ENCODE measurements at places on chromosomes 1 and 21.

DNA sequence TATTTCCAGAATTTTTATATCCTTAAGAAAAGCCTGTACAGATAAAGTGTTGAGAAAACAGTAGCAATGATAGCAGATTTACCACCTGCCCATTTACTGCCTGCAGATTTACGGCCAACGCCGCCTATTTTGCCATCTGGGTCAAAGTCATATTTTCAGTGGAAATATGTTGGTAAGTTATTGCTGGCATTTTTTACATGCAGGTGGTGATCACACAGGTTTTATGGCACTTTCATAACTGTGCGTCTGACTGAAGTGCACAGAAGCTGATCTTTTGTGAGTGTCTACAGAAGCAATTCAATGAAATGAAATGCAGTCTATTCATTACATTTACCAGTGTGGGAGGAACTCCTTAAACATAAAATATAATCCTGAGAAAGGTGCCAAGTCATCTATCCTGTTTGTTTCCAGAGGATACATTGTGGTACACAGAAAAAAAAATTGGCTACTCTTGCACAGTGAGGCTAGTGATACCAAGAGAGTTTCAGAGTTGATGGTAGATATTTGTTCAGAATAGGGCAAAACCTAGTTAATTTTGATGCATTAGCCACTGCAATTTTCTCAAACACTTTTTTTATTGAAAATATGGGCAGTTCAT is 458.5 kb downstream of the NEGR1 start:
- DNase-seq = no peak

DNA sequence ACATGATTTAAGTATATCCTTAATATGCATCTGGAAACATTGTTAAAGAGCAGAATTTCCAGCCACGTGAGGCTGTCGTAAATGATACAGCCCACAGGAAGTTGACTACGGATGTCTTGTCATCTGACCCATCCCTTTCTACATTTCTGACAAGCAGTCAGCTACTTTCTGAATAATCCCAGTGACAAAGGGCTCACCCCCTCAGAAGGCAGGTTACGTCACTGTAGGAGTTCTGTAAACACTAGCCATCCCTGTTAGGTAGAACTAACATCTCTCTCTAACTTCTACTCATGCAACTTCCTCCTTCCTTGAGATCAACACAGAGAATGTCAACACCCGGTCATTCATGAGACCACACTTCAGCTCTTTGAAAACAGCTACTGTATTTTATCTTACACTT is 259.2 kb downstream of the GREM2 start:
- no peak for DNase-seq

DNA sequence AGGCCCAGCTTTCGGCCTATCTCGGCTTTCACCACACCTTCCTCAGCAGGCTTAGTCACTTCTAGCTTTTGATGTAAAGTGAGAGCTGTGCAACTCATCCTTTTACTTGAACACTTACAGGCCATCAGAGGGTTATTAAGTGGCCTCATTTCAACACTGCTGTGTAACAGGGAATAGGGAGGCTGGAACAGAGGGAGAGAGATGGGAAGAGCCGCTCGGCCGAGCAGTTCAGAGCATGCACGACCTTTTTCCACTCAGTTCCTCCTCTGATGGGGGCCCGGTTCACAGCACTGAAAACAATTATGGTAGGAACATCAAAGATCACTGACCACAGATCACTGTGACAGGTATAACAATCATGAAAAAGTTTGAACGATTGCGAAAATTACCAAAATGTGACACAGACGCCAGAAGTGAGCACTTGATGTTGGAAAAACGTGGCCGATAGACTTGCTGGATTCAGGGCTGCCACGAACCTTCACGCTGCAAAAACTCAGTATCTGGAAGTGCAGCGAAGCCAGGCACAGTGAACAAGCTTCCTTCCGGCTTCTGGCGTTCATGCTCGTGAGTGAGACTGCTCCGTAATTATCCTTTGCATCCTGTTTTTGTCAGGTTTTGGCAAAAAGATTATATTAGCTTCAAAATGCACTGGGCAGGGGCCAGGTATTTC is 28.6 kb downstream of the AGPAT3 start:
- no peak for DNase-seq

GRCh38 chr1:175512637-175513412 is 230.6 kb downstream of the TNR start:
- no peak for DNase-seq

DNA sequence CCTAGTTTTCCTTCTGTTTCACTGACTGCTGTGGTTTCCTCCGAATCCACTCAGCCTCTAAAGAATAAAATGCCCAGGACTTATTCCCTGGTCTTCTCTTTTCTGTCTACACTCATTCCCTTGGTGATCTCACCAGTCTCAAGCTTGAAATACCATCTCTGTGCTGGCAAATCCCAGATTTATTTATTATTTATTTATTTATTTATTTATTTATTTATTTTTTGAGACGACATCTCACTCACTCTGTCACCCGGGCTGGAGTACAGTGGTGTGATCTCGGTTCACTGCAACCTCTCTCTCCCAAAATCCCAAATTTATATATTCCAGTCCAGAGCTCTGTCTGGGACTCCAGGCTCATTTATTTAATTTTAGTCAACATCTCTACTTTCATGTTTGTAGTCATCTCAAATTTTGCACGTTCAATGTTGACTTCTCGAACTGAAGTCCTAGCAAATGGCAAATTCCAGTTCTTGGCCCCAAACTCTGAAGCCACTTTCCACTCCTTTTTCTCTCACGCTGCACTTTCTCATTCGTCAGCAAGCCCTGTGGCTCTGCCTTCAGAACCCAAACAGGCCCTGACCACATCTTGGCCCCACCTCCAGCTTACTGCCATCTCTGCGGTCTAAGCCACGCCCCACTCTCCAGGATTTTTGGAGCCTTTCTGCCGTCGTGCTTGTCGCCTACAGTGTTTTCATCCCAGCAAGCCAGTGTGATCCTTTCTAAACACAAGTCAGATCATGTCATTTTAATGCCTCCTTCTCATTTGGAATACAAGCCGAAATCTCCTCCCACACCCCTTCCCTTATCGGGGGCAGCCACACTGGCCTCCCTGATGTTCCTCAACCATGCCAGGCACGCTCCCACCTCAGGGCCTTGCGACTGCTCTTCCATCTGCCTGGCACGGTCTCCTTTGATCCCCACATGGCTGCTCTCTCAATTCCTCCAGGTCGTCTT is 14.2 kb upstream of the TENT5B start:
- DNase-seq = peak; percentile 80

DNA sequence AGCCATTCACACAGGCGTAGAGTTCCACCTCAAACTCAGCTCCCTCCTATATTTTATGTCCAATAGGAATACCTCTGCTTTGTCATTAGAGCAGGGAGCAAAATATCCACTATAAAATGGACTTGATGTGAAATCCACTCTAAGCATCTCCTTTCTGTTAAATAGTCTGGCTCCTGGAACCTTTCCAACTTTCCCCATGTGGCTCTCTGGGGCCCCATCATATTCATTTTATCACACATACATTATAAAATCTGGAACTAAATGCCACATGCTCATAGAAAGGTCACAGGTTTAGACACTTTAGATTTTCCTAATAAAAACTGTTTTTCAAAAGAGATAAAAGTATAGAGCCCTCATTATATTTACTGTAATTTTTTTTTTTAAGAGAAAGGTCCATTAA is 82.1 kb downstream of the PTPN14 start:
- no peak for DNase-seq

GRCh38 chr1:56153276-56153675 is 426.1 kb downstream of the PLPP3 start:
- DNase-seq = no peak

- no peak for DNase-seq
These were observed 14.9 kb upstream of the MED18 start for GRCh38 chr1:28313702-28314546.

DNA sequence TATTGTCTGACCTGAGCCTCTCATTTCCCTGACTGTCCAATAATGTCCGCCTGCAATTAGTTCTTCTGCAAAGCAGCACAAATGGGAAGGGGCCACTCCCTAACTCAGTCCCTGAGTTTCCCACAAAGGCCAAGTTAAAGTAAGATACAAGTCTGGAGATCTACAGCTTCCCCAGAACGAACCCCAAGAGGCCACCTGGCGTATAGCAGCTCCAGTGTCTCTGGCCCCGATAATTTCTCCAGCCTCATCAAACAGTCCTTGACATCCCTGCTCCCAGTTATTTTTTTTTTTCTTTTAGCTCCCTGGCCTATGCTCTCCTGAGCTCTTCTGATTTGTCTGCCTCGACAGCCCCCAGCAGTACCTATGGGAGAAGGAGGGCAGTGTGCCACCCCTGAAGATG is 8.1 kb upstream of the ACKR1 start:
- DNase-seq = no peak

GRCh38 chr21:29514652-29515247 is 216.0 kb downstream of the BACH1 start:
- DNase-seq = no peak

- no peak for DNase-seq
These were observed 8.4 kb upstream of the NBPF11 start for GRCh38 chr1:148160343-148161052.

- DNase-seq = no peak
These were observed 58.7 kb upstream of the APOBEC4 start for GRCh38 chr1:183711741-183712361.

- DNase-seq = peak; percentile 42
These were observed 65.5 kb upstream of the LRP8 start for GRCh38 chr1:53393325-53393792.

DNA sequence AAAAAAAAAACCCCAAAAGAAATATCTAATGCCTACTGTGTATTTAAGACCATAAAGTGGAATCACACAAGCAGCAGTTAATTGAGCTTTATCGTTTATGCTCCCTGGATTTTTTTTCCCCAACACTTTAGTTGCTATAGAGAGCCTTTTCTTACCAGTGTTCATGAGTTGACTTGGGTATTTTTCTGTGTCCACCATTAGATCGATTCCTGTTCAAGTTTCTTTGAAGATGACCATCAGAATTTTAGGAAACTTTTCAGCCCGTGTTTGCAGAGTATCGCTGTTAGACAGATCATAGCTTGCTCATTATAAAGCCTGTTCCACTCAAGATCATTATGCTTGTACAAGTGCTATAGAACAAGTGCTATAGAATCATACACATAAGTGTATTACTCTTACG is 1.5 kb downstream of the RALGPS2 start:
- no peak for DNase-seq

- no peak for DNase-seq
These were observed 36.3 kb downstream of the PRDM16 start for GRCh38 chr1:3105167-3105863.

GRCh38 chr1:23646541-23646940 is 45.1 kb upstream of the RPL11 start:
- DNase-seq = no peak

All from NCI-H2029 (cell line).